ENCODE measurements at places on chromosomes 7 and 10. TPM values are rescaled to one million over a fixed set of nuclear protein-coding genes. Genes with fewer than 3 reads are reported as not detected.

GRCh38 chr7:23898619-23899018 is 188.6 kb downstream of the STK31 start:
- no peak for DNase-seq

GRM3 gene
- not detected for total RNA-seq

DNA sequence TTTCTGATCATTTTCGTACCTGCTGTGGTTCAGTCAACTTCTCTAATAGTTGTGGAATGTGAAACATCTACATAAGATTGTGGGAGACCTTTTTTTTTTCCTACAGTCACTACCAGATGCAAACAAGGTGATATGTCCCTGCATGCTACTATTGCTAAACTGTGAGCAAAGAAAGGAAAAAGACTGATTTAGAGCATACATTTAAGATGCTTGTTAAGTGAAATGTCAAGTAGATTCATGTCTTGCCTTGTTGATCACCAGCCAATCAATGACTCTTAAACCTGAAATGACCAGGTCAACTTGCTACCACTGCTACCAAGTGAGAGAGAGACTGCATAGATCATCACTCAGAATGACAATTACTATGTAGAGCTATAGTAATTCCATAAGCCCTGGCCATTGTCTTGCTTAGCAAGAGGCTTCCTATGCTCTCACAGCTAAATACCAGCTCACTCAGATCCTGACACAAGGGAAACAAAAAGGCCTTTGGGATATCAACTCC is 84.3 kb upstream of the SKAP2 start:
- DNase-seq: no peak

GRCh38 chr10:8043569-8044306 is 10.8 kb upstream of the GATA3 start:
- no peak for DNase-seq

- DNase-seq: peak; percentile 33
These were observed 750.1 kb upstream of the SORCS1 start for GRCh38 chr10:107914450-107915214.

DNA sequence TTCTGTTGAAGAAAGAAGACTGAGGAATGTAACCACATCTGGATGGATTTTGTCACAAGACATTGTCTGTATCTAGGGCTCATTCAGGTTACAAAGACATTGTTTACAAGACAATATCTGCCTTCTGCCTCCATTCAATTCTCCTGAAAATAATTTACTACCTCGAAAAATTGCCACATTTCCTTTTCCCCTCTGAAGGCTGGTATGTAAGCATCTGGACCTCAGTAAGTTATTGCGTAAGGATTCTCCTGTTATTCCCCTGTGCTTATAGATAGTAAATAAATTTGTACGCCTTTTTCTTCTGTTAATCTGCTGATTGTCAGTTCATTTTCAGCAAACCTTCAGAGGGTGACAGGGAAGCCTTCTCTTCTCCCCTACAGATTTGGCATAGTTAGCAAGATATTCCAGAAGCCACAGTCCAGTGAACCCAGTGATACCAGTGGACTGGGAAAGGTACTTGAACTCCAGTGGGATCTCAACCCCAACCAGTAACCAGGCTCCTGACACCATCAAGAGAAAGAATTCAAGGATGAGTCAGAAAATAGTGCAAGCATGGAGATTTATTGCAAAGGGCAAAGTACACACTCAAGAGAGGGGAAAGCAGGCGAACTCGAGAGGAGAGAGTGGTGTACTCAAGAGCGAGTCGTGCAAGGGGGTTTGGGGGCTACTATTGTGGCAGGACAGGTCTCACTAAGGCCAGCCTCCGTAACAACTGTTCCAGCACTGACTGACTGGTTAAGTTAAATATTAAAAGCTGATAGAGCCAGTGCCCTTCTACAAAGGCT is 706.9 kb upstream of the GHITM start:
- no peak for DNase-seq

ADAMTS14 gene
- total RNA-seq: 0.16 TPM

DNA sequence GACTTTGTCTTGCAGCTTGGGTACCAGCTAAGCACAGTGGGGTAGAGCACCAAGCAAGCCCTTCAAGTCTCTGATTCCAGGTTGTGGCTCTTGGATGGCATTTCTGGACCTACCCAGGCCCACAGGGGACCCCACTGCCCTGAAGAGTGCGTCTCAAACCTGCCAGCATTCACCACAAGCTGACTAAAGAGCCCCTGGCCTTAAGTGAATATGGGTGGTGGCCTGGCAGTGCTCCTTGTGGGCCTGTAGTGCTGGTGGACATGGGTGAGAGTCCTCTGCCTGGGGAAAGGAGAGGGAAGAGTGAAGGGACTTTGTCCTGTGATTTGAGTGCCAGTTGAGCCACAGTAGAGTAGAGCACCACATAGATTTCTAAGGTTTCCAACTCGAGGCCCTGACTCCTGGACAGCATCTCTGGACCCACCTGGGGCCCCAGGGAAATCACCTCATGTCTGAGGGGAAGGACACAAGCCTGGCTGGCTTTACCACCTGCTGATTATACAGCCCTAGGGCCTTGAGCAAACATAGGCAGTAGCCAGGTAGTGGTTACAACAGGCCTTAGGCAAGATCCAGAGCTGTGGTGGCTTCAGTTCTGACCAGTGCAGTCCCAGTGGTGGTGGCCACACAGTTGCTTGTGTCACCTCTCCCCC is 23.7 kb downstream of the GSDME start:
- no peak for DNase-seq

KRIT1 gene
- total RNA-seq: 26.4 TPM

- DNase-seq: no peak
These were observed 12.0 kb upstream of the CARD11 start for GRCh38 chr7:3055626-3056025.

CSTF2T gene
- total RNA-seq: 21.1 TPM

- DNase-seq: no peak
These were observed 84.1 kb downstream of the CPXM2 start for GRCh38 chr10:123807444-123808035.

- DNase-seq: no peak
These were observed 152.4 kb upstream of the LRRTM3 start for GRCh38 chr10:66773472-66773817.

PODXL gene
- 57.1 TPM for total RNA-seq

DNA sequence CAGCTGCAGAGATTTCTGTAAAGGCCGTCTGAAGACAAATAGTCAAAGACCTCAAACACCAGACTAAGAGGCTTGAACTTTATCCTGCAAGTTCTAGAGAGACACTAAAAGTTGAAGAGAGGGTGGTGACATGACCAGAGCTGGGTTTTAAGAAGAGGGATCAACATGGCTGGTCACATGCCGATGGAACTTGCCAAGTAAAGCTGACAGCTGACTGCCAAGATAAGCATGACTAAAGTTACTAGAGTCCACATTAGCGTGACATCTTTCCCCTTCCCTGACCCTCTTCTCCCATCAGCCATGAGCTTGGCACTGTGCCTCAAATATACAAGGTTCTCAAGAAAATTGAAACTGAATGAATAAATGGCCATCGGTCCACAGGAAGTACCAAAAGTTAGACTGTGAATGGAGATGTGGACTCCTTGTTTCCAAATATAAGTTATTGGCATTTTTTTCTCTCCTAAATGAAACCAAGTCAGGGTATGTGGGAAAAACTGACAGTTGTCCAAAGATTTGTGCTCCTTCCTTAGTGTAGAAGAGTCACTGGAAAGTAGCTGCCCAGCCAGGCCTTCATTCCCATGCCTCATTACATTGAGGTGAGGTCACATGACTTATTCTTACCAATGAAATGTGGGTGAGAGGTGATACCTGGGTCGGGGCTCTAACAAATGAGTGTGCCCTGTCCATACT is 24.5 kb downstream of the XPNPEP1 start:
- no peak for DNase-seq

DNA sequence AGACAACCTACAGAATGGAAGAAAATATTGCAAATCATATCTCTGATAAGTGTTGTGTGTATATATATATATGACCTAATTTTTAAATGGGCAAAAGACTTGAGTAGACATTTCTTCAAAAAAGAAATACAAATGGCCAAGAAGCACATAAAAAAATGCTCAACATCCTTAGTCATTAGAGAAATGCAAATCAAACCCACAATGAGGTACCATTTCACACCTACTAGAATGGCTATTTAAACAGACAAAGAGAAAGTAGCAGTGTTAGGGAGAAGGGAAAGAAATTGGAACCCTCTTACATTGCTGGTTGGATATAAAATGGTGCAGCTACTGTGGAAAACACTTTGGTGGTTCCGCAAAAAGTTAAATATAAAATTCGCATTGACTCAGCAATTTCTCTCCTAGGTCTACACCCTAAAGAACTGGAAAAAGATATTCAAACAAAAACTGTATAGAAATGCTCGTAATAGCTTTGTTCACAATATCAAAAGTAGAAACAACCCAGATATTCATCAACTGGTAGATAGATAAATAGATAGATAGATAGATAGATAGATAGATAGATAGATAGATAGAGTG is 16.3 kb downstream of the ACSL5 start:
- DNase-seq: no peak

GRCh38 chr10:123677556-123677955 is 11.4 kb downstream of the GPR26 start:
- DNase-seq: no peak

CPED1 gene
- total RNA-seq: 26.2 TPM

GRCh38 chr10:106874604-106874889 is 290.0 kb downstream of the SORCS1 start:
- no peak for DNase-seq

DNA sequence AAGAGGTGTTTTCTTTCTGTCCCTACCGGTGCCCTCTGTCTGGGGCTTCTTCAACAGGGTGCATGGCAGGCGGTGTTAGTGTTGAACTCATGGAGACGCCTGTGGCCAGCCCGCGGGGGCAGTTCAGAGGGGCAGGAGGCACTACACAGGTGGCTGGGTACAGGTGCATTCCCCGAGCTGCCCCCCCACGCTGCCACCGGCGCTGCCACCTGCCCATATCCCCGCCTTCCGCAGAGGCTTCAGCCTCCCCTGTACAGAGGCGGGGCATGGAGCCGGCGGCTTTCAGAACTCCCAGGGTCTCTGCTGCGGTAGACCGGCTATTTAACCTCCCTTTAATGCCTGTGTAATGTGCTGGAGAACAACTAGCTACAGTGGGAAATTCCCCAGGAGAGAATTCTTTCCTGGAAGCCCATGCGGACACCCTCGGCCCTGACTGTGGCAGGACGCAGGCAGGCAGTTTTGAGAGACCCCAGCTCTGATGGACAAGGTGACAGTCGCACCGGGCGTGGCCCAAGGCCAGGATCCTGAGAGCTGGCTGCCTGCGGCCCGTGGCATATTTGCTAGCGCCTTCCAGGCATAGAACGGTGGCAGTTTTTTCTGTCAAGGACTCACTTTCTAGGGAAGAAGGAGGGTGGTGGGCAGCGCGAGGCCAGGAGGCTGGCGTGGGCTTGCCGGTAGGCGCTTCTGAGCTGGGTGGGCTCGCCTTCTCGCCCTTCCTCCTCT is 53.7 kb upstream of the ZNF32 start:
- DNase-seq: no peak

DNA sequence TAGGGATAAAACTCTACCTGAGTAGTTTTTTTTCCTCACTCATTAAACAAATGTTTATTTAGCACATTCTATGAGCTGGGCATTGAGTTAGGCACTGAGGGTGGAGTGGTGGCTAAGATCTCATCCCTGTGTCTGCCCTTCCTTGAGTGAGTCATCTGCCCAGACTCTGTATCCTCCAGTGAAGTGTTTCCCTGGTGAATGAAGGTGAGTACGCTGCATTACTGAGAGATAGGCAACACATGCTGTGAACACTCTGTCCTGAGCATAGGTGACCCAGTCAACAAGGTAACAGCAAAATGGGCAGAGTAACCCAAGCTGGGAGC is 5.8 kb downstream of the PITX3 start:
- DNase-seq: no peak

DNA sequence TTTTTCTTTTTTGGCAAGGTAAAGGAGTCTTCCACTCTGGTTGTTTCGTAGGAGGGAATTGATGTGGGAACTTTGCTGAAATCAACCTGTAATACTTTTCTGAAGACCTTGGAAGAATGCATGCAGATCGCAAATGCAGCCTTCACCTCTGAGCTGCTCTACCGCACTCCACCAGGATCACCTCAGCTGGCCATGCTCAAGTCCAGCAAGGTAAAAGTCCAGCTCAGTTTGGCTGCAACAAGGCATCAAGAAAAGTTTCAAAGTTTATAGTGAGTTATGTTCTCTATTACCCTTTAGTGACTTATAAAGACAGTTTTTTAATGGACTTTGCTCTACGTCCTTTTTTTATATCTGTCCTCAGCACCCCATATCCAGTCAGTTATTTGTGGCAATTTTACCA is 21.0 kb downstream of the PLEKHA8 start:
- DNase-seq: no peak

GRCh38 chr10:104311184-104311720 is 27.0 kb downstream of the ITPRIP start:
- DNase-seq: no peak

- DNase-seq: no peak
These were observed 758 bp upstream of the OPTN start for GRCh38 chr10:13099144-13099665.

SPAM1 gene
- not detected for total RNA-seq

DNA sequence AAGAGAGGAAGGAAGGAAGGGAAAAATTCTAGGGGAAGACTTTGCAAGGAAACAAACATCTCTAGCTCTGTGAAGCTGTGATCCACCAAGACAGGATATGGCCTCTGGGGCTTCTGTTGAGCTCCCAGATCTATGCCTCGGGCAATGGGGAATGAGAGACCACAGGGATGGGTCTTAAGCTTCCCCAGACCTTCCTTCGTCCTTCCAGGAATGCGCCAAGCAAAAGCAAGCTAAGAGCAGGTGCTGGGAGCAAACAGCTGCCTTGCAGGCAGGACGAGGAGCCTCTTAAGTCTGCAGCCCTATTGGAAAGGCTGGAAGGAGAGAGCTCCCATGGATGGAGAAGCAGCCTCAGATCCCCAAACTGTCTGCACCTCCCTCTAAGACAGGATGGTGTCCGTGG is 21.9 kb upstream of the ELN start:
- DNase-seq: no peak

GRCh38 chr10:29588629-29589421 is 45.9 kb downstream of the SVIL start:
- no peak for DNase-seq

EVX1 gene
- not detected for total RNA-seq

GRCh38 chr10:22599048-22599561 is 115.3 kb downstream of the PIP4K2A start:
- no peak for DNase-seq

CCL26 gene
- not detected for total RNA-seq

DNA sequence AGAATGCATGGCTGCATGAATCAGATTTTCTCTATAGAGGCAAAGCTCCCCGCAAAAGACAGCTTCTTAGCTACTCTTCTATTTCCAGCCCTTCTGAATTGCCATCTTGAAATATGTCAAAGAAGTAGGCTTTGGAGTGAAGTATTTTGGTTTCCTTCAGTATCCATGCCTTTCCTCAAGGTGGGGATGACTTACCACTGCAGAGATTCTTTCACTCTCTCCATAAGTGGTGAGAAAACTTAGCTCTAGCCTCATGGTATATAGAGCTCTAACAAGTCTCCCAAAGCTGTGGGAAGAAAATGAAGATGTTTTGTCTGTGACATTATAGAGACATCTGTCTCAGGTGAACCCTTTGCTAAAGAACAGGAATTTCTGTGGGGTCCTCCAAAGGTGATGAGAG is 89.6 kb upstream of the ITGB1 start:
- no peak for DNase-seq

DNA sequence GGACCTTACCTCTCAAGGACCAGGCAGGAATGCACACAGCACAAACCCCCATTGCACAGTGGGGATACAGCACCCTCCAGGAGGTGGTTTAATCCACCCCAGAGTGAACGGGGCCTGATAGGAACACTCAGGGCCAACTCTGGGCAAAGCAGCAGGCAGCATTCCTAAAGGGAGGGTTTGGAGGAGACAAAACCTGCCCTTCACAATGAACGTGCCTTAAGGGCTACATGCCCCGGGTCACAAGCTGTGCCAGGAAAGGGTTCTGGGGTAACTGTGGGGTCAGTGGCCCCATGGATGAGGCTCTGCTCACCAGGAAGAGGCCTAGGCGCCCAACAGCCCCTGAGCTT is 1.1 kb downstream of the GPRIN2 start:
- DNase-seq: no peak

Data from Right ventricle myocardium superior (tissue), 1 donor.